ENCODE measurements at places on chromosomes 12 and 14.
A peak's percentile ranks its signal among the peaks of the same experiment; 100 is the strongest.

- DNase-seq, result no peak
These were observed 19.1 kb upstream of the DNAH10 start for GRCh38 chr12:123743002-123743401.

- no peak for DNase-seq
These were observed 17.9 kb downstream of the CIT start for GRCh38 chr12:119859241-119859640.

- DNase-seq, result peak; percentile 89
These were observed at the start of gene NCKAP5L for GRCh38 chr12:49828133-49829091. Gene NCKAP5L, minus strand, starts transcription at chr12:49828413. Its CDS starts 24,369 bp downstream, at chr12:49804044.

GRCh38 chr12:15918066-15918465 lies 6.9 kb downstream of the DERA start:
- no peak for DNase-seq
